ENCODE measurements at places on chromosomes 3 and 15.

- DNase-seq = no peak
Observed at GRCh38 chr3:194817592-194817930, 131.9 kb downstream of the FAM43A start.

DNA sequence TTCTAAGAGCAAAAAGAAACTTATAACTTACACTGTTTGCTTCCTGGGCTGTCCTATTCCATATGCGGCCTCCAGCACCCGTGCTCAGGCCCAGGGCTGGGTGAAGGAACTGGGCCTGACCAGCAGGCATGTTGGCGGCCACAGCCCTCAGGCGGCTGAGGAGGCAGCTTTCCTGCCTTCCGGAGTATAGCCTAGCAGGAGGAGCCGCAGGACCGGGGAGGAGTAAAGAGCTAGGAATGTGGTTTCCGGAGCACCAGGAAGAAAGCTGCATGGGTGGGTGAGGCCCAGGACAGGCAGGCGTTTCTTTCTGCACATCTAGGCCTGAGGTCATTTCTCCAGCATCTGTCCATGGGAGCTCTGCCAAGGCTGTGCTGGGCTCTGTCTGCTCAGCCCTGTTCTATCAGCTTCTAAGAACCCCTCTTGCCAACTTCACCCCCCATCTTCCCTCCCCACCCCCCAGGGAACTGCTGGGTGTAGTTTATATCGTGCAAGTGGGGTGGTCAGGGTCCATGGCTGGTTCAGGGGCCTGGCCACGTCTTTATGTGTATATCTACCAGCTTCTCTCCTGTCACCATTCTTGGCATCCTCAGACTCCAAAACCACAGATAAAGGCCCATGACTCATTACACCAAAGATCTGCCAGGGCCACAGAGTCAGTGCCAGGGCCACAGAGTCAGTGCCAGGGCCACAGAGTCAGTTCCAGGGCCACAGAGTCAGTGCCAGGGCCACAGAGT is 7.8 kb upstream of the KIF7 start:
- DNase-seq = peak; percentile 97

GRCh38 chr15:99951511-99951910 is 218.3 kb upstream of the LYSMD4 start:
- peak; percentile 2 for DNase-seq

GRCh38 chr3:10339376-10339955 is 18.6 kb upstream of the SEC13 start:
- no peak for DNase-seq

DNA sequence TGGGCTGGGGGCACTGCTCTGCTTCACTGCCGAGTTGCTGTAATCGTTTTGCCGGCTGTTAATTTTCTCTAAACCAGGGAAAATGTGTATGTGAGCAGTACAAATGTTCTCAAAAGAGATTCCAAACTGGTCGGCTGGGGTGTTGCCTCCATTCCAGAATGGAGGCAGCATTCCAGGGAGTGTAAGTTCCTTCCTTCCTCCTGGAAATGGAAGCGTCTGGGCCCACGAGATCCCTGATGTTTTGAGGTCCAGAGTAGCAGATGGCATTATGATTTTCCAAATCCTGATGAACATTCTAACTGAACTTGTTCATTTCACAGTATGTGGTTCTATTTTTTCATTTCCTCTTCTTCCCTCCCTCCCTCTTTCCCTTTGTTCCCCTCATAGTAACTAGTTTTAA is 64.4 kb upstream of the SKOR1 start:
- no peak for DNase-seq

DNA sequence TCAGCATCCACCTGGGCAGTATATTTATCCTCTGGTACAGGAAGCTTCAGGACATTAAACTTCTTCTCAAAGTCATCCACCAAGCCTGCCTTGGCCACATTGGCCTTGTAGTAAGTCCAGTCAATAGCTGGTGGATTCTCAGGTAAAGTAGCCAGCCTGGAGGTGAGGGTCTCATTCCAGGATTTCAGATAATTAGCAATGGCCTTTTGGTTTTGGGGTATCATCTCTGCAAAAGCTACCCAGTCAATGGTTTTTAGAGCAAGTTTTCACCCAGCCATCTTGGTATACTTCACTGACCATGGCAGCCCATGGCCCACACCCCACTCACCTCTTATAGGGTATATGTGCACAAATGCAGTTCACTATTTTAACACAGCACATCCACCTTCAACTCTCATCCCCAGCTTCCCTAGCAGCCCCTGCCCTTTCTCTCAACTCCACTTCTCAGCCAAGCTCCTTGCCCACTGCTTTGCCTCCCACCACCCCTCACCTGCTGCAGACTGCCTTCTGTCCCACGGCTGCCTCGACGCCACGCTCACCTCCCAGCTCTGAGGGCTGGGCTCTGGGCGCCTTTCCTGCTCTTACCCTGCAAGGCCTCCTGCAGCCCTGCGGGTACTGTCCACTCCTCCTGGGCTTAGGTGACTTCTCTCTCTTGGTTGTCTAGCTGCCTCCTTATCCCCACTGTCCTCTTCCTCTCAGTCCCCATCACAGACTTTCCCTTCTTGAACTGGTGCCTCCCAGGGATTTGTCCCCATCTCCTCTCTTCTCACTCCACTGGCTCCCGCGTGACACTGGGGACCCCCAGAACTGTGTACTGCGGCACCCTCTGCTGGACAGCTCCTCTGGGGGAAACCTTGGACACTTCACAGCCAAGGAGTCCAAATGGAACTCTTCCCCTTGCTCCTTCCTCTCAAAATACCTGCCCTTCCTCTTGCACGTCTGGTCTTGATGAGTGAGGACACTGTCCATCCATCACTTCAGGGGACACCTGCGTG is 1.7 kb upstream of the TGM5 start:
- peak; percentile 17 for DNase-seq

DNA sequence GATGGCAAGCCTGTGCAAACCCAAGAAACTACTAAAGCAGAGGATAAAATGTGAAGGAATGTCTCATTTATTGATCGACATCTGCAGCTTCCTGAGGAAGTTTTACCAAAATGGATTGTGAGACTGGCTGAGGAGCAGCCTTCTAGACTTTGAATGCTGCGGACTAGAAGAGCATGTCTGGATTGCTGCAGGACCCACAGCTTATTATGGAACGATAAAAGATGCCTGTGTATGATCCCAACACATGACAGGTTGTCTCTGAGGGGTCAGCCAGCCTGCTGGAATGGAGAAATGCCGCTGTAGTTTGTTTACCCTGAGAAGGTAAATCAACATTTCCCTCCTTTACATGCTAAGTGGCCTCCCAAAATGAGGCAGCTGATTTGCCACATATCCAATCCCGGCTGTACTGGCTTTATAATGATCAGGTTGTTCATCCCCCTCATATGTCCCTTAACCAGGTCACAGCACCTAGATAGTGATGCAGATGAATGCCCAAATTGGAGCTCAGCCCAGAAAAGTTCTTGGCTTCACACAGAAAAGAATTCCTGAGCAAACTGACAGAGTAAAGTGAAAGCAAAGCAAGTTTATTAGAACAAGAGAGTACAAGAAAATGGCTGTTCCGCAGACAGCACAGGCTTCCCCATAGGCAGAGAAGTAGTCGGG is 63.9 kb downstream of the IL12A start:
- DNase-seq = peak; percentile 61

- DNase-seq = no peak
Observed at GRCh38 chr3:118408431-118408830, 626.2 kb downstream of the IGSF11 start.

- DNase-seq = no peak
Observed at GRCh38 chr3:118909763-118910162, 124.9 kb downstream of the IGSF11 start.

DNA sequence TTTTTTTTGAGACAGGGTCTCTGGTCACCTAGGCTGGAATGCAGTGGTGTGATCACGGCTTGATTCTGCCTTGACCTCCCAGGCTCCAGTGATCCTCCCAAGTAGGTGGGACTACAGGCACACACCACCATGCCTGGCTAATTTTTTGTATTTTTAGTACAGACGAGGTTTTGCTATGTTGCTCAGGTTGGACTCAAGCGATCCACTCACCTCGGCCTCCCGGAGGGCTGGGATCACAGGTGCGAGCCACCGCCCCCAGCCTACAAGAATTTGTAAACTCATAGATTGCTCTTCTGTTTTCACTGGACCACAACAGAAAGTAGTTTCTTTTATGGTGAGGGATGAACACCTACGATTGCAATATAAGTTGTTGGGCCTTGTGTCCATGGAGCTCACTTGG is 7.4 kb downstream of the IGF1R start:
- no peak for DNase-seq

DNA sequence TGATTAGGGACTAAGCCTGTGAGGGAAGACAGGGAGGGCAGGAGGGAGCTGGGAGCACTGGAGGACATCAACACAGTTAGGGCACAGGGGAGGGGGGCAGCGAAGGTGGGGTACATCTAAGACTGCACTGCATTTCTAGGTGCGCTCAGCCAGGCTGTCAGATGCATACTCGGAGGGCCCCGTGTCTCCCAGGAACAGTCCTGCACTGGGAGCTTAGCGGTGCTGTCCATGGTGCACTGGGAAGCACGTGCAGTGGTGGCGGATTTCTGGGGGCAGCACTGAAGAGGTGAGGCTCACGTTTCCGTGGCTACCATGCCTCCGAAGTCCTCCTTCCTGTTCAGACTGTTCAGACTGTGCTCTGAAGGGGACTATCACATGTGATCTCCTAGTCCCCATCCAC is 54.4 kb downstream of the ROPN1B start:
- DNase-seq = no peak

DNA sequence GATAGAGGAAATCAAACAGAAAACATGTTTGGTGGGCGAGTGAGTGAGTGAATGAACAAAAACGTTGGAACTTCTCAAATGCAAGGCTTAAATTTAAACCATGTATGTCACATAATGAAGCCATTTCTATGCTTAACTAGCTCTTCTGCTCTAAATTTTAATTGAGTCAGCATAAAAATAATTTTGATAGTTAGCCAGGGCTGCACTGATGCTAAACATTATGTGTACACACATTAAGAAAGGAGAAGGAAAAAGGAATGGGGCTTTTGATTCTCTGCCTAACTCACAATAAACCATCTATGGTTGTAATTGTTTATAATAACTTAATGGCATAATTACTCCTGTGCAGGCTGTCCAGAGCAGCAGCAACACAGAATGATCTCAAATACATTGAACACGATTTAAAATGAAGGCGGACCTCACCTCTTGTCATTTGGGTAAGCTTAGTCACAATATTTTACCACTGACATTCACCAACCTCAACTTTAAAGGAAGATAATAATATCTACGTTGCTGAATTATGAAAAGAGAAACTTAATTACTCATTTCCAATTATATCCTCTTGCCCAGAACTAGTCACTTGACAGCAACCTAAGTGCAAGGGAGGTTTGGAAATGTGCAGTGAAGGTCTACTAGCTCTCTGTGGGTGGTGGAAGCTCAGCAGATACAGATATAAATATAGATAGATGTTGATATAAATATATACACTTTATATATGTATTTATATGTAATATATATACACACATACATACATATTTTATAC is 318.4 kb upstream of the TRIM42 start:
- DNase-seq = no peak

DNA sequence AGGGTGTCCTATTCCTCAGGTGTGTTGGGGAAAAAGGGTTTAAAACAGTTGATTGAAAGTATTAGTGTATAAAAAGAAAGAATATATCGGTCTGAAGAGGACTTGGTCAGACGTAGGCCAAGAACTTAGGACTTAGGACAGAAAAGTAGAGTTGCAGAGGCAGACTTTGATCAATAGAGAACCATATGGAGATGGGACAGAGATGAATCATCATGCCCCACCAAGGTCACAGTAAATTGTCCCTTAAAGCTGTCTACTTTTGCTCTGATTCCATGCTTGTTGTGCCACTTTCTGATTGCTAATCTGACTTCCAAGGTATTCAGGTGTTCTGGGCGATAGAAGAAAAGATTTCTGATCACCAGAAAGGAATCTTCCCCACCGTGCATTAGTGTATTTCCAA is 52.9 kb upstream of the ZDHHC23 start:
- no peak for DNase-seq

DNA sequence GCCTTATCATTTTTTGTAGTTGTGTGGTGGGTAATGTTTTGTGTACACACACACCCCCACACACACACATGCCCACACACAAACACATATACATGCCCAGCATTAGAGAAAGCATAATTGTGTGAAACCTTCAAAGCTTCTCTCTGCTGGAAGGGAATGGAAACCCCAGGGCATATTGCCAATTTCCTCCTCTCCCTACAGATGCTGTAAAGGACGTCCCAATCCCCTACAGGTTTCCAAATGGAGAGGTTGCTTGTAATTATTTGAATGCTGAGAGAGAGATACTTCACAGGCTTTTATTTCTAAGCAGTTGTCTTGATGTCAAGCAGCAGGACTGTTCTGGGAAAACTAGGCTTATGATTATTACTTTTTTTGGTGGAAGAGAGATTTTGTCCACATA is 23.0 kb upstream of the CCK start:
- no peak for DNase-seq

- no peak for DNase-seq
Observed at GRCh38 chr15:93159930-93160329, 70.9 kb upstream of the RGMA start.

DNA sequence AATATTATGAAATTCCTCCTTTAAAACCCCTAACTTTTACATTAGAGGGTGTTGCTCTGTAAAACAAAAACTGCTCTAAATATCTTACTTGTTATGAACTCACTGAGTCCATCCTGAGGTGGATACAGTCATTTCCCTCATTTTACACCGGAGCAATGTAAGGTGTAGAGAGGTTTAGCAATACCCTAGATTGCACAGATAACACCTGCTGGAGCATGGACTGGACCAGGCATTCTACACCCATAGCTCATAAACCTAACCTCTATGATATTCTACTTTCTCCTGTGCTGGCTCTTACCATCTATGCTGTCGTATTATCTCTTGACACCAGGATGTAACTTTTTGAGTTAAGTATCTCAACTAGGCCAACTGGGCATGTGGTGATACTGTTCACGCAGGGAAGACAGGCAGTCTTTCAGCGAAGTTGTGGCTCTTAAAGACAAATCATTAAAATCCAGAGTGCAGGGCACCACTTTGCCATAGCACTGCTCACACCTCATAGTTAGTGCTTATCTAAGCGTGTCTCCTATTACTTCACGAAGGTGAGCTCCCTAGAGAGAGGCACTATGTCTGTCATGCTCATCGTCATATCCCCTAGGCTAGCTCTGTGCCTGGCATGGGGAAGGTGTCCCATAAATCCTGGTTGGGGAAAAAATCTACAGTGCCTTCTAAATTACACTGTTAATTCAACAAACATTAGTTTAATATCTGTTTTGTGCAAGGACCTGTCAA is 100.1 kb upstream of the SLC2A2 start:
- DNase-seq = no peak

DNA sequence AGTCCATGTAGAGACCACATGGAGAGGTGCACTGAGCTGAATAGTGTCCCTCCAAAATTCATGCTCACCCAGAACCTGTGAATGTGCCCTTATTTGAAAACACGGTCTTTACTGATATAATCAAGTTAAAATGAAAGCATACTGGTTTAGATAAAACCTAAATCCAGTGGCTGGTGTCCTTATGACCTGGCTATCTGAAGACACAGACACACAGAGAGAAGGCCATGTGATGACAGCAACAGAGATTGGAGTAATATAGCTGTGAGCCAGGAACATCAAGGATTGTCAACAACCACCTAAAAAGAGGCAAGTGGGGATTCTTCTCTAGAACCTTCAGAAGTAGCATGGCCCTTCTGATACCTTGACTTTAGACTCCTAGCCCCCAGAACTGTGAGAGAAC is 54.7 kb upstream of the CD47 start:
- no peak for DNase-seq

Data from fibroblast of the aortic adventitia (primary cell).